ENCODE measurements at places on chromosomes 7 and 10.
A peak's percentile ranks its signal among the peaks of the same experiment; 100 is the strongest.

GRCh38 chr7:23247603-23248335, 1.2 kb downstream of the GPNMB start:
- no peak for DNase-seq

DNA sequence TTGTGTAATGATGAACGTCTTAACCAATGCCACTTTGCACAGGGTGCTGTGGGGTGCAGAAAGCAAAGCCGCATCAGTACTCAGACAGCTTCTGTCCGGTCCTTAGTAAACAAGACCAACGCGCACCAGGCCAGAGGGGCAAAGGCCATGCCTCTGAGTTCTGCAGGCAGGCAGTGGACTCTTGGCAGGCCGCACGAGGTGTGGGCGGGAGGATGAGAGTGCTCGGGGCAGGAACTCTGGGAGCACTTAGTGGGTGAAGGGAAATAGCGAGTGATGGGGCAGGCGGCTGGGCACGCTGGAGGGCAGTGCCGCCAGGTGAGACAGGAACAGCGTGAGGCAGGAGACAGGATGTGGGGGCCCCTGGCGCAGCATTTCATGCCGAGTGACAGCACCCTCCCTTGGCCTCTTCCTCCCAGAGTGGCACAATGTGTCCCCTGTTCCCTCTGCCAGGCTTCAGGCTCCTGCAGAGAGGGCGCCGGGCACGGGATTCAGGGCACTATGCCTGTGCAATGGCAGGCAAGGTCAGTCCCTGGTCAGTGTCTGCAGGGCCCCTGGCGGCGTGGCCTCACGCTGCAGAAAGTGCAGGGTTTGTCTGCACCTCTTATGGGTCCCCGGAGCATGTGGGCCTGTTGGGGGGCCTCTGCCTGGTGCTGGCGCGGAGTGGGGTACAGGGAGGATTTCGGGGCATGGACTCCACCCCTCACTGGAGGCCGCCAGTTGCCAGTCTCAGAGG, 60.4 kb downstream of the VIPR2 start:
- no peak for DNase-seq

DNA sequence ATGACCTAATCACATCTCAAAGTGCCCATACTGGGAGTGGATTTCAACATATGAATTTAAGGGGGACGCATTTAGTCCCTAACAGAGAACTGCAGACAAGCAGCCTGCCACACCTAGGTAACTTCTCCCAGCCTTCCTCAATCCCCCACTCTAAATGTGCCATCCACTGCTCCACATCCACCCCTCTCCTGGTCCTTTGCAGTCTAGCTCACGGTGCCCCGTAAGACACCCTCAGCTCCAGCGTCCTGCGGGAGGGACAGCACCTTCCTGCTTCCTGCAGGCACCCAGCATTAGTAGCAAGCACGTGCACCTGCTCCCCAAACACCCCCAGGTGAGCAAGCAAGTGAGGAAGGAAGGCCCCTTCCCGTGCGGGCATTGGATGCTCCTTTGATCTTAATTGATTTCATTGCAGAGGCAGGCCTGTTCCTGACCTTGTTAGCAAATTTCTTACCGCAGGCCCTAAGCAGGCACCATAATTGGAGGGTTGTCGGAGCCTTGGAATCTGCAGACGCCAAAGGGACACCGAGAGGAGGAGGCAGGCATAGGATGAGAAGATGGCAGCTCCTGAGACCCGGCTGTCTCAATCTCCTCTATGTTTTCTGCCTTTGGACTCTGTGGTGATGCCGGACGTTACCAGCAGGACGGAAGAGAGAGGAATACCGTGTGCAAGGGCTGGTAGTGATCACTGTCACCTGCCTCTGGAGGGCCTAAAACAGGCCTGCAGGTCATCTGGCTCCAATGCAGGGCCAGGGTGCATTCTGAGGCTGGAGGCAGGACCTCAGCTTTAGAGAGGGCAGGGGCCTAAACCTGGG, 75.8 kb upstream of the CHST15 start:
- DNase-seq, result no peak

DNA sequence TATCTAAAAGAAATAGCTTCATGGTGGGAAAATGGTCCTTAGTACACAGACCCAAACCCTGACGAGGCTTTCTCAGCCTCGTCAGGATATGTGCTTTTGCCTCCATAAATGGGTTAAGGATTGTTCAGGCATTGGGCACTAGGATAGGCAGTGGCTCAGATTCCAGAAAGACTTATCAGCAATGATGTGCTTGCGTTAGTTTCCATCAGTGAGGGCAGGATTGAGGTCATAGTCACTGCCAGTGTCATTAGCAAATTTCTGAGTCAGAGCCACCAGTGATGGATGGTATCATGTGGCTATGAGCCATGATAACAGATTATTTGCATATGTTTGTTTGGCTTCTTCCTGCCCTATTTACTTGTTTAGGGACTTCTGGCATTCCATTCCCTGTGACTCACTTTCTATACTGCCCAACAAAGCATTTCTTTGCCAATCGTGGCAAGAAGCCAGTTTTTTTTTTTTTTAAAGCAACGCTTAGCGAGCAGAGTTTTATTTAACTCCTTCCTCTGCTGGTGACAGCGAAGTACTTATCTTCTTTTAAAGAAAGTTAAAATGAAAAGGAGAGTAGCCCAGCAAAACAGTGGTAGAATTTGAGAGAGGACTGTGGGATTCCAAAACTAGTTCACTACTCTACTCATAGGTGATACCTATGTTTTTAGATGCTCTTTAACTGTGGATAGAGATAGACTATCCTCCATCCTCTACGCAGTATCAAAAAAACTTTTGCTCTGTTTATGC, 44.4 kb downstream of the MYPN start:
- DNase-seq, result no peak

- DNase-seq, result peak; percentile 12
These were observed 842 bp downstream of the NMT2 start for GRCh38 chr10:15167411-15168290.

- no peak for DNase-seq
These were observed 404.9 kb downstream of the GLRX3 start for GRCh38 chr10:130541090-130541489.

- DNase-seq, result no peak
These were observed 30.5 kb downstream of the PPIF start for GRCh38 chr10:79377557-79378382.

DNA sequence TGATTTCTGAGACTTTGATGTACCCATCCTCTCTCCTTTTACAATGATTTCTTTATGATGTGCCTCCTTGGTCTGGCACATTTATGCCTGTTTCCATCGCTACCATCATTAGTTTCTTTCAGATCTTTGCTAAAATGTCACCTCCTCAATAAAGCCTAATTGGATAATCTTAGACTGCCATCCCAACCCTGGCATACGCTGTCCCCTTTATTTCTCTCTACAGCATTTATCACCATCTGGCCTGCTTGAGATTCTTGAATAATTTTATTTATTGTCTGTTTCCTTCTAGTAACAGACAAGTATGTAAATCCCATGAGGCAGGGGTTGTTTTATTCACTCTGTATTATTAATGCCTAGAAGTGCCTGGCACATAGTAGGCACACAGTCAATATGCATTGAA, 6.7 kb upstream of the DNTT start:
- DNase-seq, result no peak

- DNase-seq, result no peak
These were observed 2.3 kb upstream of the PAPSS2 start for GRCh38 chr10:87657371-87657770.

DNA sequence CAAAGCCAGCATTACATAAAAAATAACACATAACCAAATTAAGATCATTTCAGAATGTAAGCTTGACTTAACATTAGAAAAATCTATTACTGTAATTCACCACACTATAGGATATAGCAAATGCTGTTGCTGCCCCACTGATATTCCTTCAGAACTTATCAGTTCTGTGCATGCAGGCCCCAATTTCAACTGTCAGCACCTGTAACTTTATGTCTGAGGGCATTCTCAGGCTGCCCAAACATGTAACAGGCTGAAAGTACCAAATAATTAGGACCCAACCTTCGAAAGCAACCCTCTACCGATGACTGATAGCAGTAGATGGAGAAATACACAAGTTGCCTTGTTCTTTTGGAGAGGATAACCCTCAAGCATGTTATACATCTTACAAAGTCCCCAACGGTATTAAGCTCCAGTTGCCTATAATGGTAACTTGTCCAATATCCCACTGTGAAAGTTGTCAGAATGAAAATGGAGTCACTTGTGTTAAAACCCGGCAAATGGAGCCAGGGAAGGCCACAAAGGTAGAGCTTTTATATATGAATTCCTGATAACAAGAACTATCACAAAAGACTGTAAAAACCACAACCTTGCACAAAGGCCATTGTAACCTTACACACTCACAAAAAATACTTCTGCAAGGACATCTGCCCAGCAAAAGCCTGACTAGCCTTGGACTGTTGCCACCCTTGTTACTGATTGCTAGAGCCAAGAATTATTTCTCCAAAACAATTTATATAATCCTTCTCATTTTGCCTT, 66.9 kb upstream of the ZNF746 start:
- DNase-seq, result no peak

DNA sequence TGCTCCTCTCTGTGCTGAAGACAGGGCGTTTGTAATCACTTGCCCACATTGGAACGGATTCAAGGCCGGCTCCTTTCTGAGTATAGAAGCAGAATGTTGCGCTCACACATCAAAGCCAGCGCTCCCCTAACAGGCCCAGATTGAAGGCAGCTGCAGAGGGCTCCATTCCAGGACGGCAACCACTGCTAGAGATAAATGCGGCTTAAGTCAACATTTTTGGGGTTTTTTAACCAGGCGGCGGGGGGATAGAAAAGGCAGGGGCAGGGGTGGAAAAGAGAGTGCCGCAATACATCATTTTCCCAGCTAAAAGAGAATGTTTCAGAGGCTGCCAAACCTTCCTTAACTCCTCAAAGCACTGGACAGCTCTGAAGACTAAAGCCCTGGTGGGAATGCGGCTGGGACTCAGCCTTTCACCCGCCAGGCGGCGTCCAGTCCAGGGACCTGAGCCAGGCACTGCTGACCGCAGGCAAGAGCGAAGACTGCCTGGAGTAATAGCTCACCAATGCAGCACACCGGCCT, 189.6 kb downstream of the TNS3 start:
- no peak for DNase-seq

GRCh38 chr10:24463611-24464426, 254.9 kb downstream of the KIAA1217 start:
- DNase-seq, result no peak

DNA sequence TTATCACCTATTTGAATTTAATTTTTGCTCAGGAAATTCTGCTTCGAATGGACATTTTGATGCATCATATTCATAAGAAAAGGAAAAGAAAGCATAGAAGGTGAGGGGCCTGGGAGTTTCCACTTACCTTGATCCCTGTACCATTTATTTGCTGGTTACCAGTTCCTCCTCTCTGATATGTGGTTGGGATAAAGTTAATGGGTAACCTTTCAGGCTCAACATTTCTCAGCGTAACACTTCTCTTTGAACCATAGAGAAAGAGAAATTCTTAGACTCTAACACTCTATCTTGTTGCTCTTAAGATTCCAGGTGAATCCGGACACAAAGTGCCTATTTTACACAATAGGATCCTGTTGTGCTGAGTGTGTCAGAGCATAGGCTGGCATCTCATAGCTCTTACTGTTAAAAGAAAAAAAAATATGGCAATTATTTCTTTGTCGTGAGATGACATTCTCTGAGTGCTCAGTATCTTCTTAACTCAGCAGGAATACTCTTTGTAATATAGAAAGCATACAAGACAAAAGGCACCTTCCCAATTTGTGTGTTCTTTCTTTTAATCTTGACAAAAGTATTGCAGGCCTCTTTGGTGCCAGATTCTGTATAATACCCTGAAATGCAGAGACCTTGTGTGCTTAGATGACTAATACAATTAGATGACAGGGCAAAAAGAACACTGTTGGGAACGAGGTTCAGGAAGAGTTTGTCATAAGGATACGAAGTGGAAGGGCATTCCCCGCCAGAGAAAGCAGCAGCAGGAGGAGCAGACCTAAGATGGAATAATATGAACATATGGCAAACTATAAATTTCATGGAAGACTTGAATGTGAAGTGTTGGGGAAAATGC, 689.6 kb downstream of the NRG3 start:
- no peak for DNase-seq

- DNase-seq, result no peak
These were observed 16.2 kb downstream of the CTBP2 start for GRCh38 chr10:125144206-125144605.

All from SHP77 (cell line).